ENCODE measurements at places on chromosomes 6 and 20. TPM values are rescaled to one million over a fixed set of nuclear protein-coding genes. Genes with fewer than 3 reads are reported as not detected.

The NHLRC1 gene
- total RNA-seq: 1.0 TPM

DNA sequence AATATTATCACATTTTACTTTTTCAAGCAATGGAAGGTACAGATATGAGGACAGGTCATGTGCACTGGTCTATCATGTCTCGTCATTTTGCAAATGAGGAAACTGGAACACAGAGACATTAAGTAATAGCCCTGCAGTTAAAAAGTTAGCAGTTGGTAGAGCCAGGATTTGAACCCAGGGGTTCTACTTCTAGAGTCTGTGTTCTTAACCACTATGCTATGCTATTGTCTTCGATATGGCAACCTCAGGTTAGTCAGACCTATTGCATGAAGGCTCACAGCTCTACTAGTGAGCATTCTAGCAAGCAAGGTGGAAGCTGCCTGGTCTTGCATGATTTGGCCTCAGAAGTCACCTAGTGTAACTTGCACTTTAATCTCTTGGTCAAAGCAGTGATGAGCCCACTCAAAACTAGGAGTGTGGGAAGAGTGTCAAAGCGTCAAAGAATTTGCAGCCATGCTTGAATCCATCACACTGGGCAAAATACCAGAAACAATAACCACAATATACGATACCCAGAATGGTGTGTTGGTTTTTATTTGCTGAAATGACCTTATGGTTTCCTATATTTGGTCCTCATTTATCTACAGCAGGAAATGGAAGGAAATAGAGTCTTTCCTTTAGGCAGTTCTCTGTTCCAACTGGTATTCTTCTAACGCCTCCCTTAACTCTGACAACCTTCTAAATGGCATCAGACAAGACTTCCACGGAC is 20.4 kb upstream of the BMP2 start:
- H3K36me3 ChIP-seq: no peaks in the 10 kb centered on the region
- H3K4me1 ChIP-seq: no peaks in the 10 kb centered on the region
- H3K4me3 ChIP-seq: no peak overlapping the region

GRCh38 chr6:78460711-78461110 is 406.6 kb upstream of the IRAK1BP1 start:
- H3K27ac ChIP-seq: no peak overlapping the region
- no peak for DNase-seq
- no peaks in the 10 kb centered on the region for H3K27me3 ChIP-seq
- H3K4me1 ChIP-seq: no peaks in the 10 kb centered on the region

The NOX3 gene
- total RNA-seq: not detected

Data from B cell (primary cell).